Spleen (tissue), 13 donors: ENCODE measurements at places on chromosomes 16 and 17.

DNA sequence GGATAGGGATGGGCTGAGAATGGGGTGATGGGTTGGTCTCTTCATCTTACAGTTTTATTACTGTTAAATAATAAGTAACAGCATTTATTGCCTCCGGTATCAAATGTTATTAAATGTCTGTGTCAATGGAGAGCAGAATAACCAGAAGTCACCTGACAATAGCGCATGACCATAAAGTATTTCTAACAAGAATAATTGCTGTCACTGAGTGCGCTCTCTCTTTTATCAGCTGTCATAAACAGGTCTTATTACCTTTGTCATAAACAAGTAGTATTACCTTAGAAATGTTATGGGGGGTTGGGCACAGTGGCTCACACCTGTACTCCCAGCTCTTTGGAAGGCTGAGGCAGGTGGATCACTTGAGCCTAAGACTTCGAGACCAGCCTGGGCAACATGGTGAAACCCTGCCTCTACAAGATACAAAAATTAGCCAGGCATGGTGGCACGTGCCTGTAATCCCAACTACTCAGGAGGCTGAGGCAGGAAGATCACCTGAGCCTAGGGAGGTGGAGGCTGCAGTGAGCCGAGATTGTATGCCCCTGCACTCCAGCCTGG, 120.6 kb downstream of the MAP2K6 start:
- H3K27me3 ChIP-seq: no peaks in the 10 kb centered on the region
- peaks cover 30% of the 10 kb centered on the region for H3K36me3 ChIP-seq
- no peak overlapping the region for H3K4me3 ChIP-seq
- no peaks in the 10 kb centered on the region for H3K4me1 ChIP-seq
- DNase-seq: no peak

- H3K36me3 ChIP-seq: no peaks in the 10 kb centered on the region
- no peak for DNase-seq
- H3K4me1 ChIP-seq: peaks cover 12% of the 10 kb centered on the region
- H3K4me3 ChIP-seq: no peak overlapping the region
- H3K27me3 ChIP-seq: peaks cover 11% of the 10 kb centered on the region
Measured at GRCh38 chr16:15396948-15397594, 1.5 kb downstream of the MPV17L start.

- no peaks in the 10 kb centered on the region for H3K27me3 ChIP-seq
- no peak overlapping the region for H3K4me3 ChIP-seq
- peaks cover 10% of the 10 kb centered on the region for H3K36me3 ChIP-seq
Measured at GRCh38 chr17:2195729-2196128, 107.9 kb downstream of the SMG6 start.

DNA sequence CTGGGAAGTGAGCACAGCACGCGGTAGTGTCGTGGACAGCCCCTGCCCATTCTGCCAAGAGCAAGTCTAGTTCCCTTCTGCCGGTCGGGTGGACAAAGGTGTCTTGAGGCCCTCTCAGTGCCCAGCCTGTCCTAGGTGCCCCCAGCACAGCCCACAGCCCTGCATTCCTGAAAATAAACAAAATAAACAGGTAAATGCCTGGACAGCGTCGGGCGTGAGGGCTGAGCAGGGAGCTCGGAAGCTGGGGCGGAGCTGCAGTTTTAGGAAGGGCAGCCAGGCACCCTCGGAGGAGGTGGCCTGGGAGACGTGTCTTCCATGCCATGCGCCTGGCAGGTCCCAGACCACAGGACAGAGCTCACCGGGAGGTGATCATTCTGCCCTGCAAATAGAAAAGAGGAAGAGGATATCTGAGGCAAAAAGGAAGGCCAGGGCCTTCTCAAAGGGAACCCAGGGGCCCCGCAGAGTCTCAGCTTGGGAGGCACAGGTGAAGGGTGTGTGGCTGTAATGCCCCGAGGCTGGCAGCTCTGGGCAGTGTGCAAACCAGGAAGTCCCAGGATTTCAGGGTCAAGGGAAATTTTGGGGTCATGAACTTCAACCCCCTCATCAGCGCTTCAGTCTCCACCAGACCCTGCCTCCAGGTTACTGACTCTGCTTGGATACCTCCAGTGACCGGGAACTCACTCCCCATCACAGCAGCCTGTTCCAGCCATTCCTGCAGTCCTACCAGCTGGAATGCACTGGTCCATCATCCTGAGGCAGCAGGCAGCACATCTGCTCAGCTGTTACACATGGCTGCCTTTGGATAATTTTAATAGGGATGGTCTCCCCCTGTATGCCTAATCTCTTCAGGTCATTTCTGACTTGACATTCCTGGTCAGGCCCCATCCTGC, 1.7 kb downstream of the ZNF469 start:
- peak; percentile 41 for DNase-seq
- peaks cover 7% of the 10 kb centered on the region for H3K4me1 ChIP-seq
- no peaks in the 10 kb centered on the region for H3K36me3 ChIP-seq
- H3K27ac ChIP-seq: no peak overlapping the region
- H3K27me3 ChIP-seq: peaks cover 83% of the 10 kb centered on the region
- peak overlapping the region; percentile 32 for H3K4me3 ChIP-seq

GRCh38 chr17:58344791-58345157, 7.2 kb downstream of the SUPT4H1 start:
- H3K36me3 ChIP-seq: peaks cover 8% of the 10 kb centered on the region
- DNase-seq: peak; percentile 84
- H3K27ac ChIP-seq: peak overlapping the region; percentile 99
- peak overlapping the region; percentile 33 for H3K4me3 ChIP-seq
- no peaks in the 10 kb centered on the region for H3K27me3 ChIP-seq

- DNase-seq: no peak
- no peak overlapping the region for H3K27ac ChIP-seq
- H3K36me3 ChIP-seq: no peaks in the 10 kb centered on the region
- no peaks in the 10 kb centered on the region for H3K4me1 ChIP-seq
- no peak overlapping the region for H3K4me3 ChIP-seq
- H3K27me3 ChIP-seq: no peaks in the 10 kb centered on the region
Measured at GRCh38 chr17:33302394-33302793, 9.3 kb upstream of the ASIC2 start.

DNA sequence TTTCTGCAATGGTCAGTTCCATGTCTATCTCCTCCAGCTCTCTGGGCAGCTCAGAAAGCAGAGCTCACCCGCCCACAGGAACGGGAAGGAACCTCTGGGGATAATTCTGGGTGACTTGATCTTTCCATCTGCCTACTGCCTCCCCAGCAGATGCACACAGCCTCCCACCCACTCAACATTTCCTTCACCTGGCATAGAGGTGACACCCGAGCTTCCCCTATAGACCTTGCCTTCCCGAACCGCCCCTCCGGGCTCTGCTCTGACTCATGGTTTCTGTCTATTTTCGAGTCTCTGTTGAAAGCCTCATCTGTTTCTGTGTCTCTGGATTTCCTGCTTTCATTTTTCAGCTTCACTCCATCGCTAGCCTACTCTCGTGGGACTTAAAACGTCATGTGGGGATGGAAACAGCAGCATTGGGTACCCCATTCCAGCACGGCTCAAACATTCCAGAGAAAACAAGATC, 11.4 kb downstream of the GGA3 start:
- no peak overlapping the region for H3K4me3 ChIP-seq
- H3K4me1 ChIP-seq: peaks cover 20% of the 10 kb centered on the region
- no peak for DNase-seq
- H3K36me3 ChIP-seq: peaks cover 17% of the 10 kb centered on the region

GRCh38 chr17:40371261-40371929, 6.9 kb upstream of the GJD3 start:
- H3K27me3 ChIP-seq: no peaks in the 10 kb centered on the region
- H3K36me3 ChIP-seq: no peaks in the 10 kb centered on the region
- H3K4me3 ChIP-seq: no peak overlapping the region

GRCh38 chr17:40633871-40634270, 13.7 kb downstream of the SMARCE1 start:
- no peaks in the 10 kb centered on the region for H3K27me3 ChIP-seq
- no peaks in the 10 kb centered on the region for H3K4me1 ChIP-seq

- H3K4me3 ChIP-seq: no peak overlapping the region
- no peaks in the 10 kb centered on the region for H3K36me3 ChIP-seq
- H3K4me1 ChIP-seq: peaks cover 3% of the 10 kb centered on the region
- DNase-seq: no peak
Measured at GRCh38 chr17:17446666-17447155, 30.1 kb upstream of the MED9 start.

- no peaks in the 10 kb centered on the region for H3K27me3 ChIP-seq
- H3K36me3 ChIP-seq: no peaks in the 10 kb centered on the region
- no peak for DNase-seq
- H3K4me1 ChIP-seq: no peaks in the 10 kb centered on the region
- peak overlapping the region; percentile 50 for H3K4me3 ChIP-seq
Measured at GRCh38 chr17:74981318-74981978, 6.0 kb upstream of the CDR2L start.

DNA sequence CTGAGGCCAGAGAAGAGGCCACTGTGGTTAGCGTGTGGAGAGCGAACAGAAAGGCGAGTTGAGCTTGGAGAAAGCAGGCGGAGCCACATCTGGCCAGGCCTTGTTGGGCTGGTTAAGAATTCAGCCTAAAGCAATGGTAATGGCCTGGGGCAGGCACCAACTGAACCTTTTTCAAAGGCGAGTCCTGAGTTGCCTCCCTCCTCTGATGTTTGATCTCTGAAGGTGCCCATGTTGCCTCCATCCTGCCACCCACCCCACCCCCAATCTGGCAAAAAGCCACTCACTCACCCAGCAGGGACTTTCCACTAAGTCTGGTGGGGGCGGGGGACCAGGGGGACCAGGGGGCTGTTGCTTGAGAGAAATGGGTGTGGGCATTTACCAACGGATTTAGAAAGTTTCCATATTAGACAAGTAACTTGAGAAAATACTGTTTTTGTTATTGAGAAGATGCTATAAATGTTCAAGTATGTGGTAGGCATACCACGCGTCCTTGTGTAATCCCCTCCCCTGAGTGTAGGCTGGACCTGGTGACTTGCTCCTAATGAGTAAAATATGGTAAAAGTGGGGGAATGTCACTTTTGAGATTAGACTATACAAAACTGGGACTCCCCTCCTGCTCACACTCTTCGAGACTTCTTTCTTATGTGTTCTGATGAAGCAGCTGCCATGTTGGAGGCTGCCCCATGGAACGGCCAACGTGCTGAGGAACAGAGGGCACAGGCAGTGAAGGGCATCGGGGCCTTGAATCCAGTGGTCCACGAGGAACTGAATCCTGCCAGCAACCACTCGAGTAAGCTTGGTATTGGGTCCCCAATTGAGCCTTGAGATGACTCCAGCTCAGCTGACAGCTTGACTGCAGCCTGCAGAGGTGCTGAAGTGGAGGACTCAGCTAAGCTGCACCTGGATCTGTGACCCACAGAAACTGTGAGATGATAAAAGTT, 29.9 kb upstream of the TNS4 start:
- H3K4me1 ChIP-seq: peaks cover 19% of the 10 kb centered on the region
- H3K27ac ChIP-seq: no peak overlapping the region
- peak; percentile 71 for DNase-seq
- no peaks in the 10 kb centered on the region for H3K27me3 ChIP-seq

GRCh38 chr17:50659179-50659578, 24.5 kb downstream of the ABCC3 start:
- peaks cover 48% of the 10 kb centered on the region for H3K4me1 ChIP-seq
- no peak overlapping the region for H3K4me3 ChIP-seq
- H3K27me3 ChIP-seq: no peaks in the 10 kb centered on the region
- DNase-seq: no peak

DNA sequence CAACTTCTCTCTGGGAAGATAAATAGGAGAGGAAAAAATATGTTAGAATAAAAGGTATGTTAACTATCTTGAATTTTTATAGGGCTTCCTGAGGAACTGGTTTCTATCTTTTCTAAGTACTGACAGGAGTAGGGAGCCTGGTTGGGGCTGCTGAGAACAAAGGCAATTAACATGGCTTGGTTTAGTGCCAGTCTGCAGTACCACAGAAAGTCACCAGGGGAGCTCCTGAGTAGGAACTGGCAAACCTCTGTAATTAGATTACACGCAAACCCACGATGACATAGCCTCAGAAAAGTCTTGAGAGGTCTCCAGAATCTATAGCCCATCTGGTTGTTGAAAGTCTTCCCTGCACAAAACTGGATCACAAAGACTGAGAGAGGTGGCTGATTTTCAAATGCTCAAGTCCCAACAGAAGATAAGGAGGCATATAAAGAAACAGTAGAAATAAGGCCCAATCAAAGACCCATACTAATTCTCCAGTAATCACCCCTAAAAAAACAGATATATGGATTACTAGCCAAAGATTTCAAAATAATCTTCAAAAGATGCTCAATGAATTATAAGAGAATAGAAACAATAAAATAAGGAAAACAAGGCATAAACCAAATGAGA, 11.7 kb upstream of the CNTNAP4 start:
- no peak overlapping the region for H3K4me3 ChIP-seq
- H3K36me3 ChIP-seq: no peaks in the 10 kb centered on the region
- H3K4me1 ChIP-seq: no peaks in the 10 kb centered on the region
- H3K27me3 ChIP-seq: no peaks in the 10 kb centered on the region
- DNase-seq: no peak

GRCh38 chr17:3879186-3879585, 13.7 kb downstream of the CAMKK1 start:
- peaks cover 67% of the 10 kb centered on the region for H3K36me3 ChIP-seq
- no peaks in the 10 kb centered on the region for H3K4me1 ChIP-seq
- DNase-seq: no peak
- H3K27ac ChIP-seq: no peak overlapping the region

- H3K36me3 ChIP-seq: no peaks in the 10 kb centered on the region
- no peak for DNase-seq
- peak overlapping the region; percentile 64 for H3K27ac ChIP-seq
- no peak overlapping the region for H3K4me3 ChIP-seq
Measured at GRCh38 chr17:35368081-35368830, 5.2 kb downstream of the SLFN11 start.

DNA sequence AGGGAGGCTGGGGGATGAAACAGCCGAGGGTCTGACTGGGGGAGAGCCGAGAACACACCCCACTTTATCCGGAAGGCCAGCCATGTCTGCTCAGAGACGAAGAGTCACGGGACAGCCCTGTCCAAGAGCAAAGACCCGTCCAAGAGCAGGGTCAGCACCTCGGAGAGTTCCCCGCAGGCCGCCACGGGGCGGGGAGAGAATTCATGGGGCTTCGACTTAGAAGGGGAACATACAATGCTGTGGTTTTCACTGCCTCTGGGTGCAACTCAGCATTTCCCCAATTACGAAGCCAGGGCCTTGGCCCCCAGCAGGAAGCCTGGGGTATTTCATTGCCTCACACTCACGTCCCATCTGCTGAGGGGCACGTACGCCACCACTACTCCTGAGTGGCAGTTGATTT, 59.3 kb downstream of the JPH3 start:
- H3K36me3 ChIP-seq: no peaks in the 10 kb centered on the region
- no peaks in the 10 kb centered on the region for H3K27me3 ChIP-seq
- H3K27ac ChIP-seq: no peak overlapping the region
- peaks cover 6% of the 10 kb centered on the region for H3K4me1 ChIP-seq
- no peak for DNase-seq

GRCh38 chr17:59284317-59284716, 47.1 kb upstream of the YPEL2 start:
- H3K27ac ChIP-seq: no peak overlapping the region
- no peak for DNase-seq
- H3K36me3 ChIP-seq: no peaks in the 10 kb centered on the region
- no peak overlapping the region for H3K4me3 ChIP-seq
- no peaks in the 10 kb centered on the region for H3K4me1 ChIP-seq
